Fibroblast of skin of scalp (primary cell): ENCODE measurements at places on chromosomes 5 and 9.

GRCh38 chr9:14273696-14274121 lies 40.2 kb downstream of the NFIB start:
- DNase-seq: no peak

DNA sequence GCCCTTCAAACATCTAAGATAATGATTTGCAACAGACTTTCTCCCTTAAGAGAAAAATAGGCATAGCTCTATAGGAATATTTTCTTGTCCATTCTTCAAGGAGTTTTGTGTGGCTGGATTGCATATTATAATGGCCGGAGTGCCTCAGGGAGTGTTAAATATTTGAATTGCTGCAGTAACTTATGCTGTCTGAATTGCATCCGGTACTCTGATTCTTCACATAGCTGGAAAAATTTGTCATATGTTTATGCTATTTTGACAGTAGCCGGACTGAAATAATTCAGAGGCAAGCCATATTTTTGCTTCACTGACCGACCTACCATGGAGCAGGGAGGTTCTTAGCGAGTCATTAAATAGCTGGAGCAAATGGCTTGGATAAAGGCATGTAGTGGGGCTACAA lies 621.0 kb downstream of the ACTL7B start:
- DNase-seq: peak; percentile 84

DNA sequence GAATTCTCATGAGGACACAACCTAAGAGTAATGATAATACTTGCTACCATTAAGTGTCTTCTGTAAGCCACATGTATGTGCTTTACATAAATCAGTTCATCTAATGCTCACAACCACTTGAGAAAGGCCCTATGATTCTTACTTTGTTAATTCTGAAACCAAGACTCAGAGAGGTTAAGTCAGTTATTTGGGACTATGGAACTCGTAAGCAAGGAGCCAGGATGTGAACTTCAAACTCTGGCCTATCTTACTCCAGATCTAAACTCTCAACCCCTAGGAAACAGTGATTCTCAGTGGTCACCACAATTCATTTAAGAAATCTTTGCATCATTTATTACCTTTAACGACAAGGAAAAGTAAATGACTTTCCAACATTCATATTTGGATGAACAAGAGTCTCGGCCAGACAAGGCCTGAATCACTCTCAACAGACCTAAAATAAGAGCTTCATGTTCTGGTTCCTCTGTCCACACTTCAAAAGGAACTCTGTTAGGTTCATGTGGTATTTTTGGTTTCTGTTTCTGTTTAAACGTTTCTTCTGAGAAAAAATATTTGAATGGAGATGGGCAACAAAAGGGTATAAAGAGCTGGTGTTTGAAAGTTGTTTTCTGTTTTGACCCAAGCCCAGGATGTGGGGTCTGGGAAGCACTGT lies 104.8 kb downstream of the LPAR1 start:
- no peak for DNase-seq

DNA sequence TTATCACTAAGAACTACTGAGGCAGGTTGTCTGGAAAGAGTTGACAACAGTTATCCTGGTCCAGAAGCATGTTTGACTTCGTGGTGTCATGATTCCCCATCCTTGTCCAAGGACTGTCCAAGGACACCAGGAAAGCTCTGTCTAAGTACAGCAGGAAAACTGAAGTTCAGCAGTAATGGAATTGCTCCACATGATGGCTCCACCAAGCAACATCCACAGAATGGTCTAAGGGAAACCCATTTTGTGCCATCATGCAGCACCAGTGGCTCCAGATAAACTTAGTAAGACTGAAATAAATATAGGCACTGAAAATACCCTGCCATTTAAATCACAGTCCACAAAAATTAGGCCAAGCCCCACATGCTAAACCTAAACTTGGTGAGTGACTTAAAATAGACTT lies 192.8 kb downstream of the CDH18 start:
- peak; percentile 33 for DNase-seq

GRCh38 chr5:8410618-8411017 lies 541.7 kb downstream of the MTRR start:
- no peak for DNase-seq

- DNase-seq: no peak
Observed at GRCh38 chr5:37304888-37305287, 55.7 kb upstream of the CPLANE1 start.

GRCh38 chr5:159003045-159004030 lies 96.4 kb downstream of the EBF1 start:
- peak; percentile 64 for DNase-seq

GRCh38 chr5:128637031-128637430 lies 99.0 kb upstream of the FBN2 start:
- DNase-seq: peak; percentile 92

GRCh38 chr9:115671236-115671962 lies 482.2 kb upstream of the PAPPA start:
- DNase-seq: peak; percentile 77

DNA sequence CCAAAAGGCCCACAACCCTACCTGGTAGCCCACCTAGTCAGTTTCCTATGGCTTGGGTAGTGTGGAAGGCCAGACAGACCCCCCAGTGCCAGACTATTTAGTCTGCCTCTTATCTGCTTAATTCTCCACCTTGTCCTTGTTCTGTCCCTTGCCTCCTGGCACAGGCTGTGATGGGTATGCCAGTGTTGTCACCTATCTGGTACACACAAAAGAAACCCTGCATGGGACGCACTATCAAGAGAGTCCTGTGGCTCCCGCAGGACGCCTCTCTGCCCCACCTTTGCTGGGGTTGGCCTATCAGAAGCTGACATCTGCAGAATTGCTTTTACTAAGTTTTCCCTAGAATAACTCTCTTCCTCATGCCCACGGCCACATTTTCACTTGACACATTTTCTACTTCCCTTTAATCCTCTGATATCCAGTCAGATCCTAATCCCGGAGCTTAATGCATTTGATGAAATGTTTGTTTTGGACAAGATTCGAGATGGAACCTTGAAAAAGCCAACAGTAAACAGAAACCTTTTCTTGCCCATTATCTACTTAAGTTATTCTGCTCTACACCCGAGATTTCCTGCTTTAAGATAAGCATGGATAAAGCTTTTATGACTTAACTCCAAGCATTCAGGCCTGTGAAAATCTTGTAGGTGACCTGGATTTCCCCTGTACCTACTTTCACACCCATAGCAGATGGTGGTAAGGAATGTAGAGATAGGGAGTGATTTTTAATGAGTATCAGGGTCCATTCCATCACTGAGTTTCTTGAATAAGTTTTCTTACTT lies 468.5 kb downstream of the ZNF608 start:
- DNase-seq: no peak

- no peak for DNase-seq
Observed at GRCh38 chr5:30900367-30900766, 293.1 kb upstream of the CDH6 start.

DNA sequence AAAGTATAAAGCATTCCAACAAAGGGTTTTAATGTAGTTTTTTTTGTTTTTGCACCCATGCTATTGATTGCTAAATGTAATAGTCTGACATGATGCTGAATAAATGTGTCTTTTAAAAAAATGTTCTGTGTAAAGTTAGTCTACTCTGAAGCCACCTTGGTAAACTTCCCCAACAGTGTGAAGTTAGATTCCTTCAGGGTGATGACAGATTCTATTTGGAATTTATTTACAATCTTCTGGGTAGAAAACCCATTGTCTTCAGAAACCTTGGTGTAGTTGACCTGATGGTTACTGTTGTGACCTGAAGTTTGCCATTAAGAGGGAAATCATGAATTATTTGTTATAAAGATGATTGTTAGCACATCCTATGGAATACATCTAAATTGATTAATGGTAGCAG lies 64.7 kb upstream of the TRPC7 start:
- DNase-seq: no peak

GRCh38 chr5:126826619-126827215 lies 49.8 kb downstream of the LMNB1 start:
- DNase-seq: no peak

DNA sequence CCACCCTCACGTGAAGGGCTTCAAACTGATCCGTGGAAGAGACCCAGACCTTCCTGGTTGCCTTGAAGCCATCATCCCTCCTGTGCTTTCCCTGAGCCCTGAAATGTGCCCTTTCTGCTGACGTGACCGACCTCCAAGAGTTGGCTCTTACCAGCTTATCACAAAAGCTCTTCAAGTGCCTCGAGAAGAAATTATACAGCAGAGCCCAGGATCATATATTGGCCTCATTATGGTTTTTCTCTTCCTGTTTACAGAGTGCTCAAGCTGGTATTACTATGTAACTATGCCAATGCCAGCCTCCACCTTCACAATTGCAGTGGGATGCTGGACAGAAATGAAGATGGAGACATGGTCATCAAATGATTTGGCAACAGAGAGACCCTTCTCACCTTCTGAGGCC lies 66.0 kb downstream of the AOPEP start:
- DNase-seq: no peak

- DNase-seq: no peak
Observed at GRCh38 chr5:143195491-143195890, 208.0 kb downstream of the NR3C1 start.

GRCh38 chr9:20054734-20055133 lies 265.9 kb upstream of the SLC24A2 start:
- no peak for DNase-seq

GRCh38 chr9:99693888-99694287 lies 127.8 kb upstream of the NR4A3 start:
- DNase-seq: no peak

GRCh38 chr9:96027251-96028131 lies 152.0 kb downstream of the ERCC6L2 start:
- DNase-seq: no peak

DNA sequence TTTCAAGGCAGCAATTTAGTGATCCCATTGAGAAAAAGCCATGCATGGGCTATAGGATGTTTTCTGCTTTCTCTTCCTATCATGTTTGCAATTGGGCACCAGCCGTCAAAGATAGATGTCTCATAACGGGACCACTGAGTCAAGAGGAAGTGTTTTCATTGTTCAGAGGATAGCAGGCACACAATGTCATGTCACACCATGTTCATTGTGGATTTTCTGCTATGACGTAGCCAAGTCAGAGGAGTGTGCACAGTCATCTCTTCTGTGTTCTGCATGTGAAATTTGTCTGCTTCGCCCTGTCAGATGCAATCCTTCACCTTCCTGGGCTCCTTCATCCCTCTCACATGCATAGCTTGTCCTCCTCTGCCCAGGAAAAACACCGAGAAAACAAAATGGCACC lies 106.0 kb downstream of the CD180 start:
- no peak for DNase-seq
